Activated naive CD8-positive, alpha-beta T cell treated with anti-CD3 and anti-CD28 coated beads, Interleukin-2, amount 50 U/mL, for 16 hours (primary cell): ENCODE measurements at places on chromosomes 12 and 14.

DNA sequence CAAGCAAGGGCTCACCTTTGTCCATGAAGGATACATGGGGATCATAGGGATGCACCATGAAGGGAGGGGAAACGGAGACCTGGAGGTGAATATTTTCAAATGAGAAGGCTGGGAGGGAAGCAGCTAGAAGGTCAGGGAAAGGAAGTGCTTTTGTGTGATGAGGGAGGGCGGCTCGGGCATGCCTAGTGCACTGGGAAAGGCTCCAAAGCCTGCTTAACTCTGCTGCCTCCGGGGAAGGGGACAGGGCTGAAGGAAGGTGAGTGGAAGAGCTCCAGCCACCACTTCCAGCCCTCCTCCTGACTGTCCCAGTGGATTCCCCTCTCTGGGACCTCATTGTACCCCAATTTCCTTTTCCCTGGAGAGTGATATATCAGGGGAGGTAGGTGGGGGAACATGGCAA is 149.4 kb upstream of the PRMT8 start:
- DNase-seq: no peak

- DNase-seq: no peak
Measured at GRCh38 chr14:23639048-23639890, 3.1 kb downstream of the DHRS2 start.

GRCh38 chr12:85484387-85484786 is 204.4 kb downstream of the ALX1 start:
- DNase-seq: no peak

GRCh38 chr14:22264759-22265158 is 324.3 kb downstream of the DAD1 start:
- no peak for DNase-seq

GRCh38 chr12:48824112-48824511 is 5.8 kb downstream of the CACNB3 start:
- DNase-seq: no peak

DNA sequence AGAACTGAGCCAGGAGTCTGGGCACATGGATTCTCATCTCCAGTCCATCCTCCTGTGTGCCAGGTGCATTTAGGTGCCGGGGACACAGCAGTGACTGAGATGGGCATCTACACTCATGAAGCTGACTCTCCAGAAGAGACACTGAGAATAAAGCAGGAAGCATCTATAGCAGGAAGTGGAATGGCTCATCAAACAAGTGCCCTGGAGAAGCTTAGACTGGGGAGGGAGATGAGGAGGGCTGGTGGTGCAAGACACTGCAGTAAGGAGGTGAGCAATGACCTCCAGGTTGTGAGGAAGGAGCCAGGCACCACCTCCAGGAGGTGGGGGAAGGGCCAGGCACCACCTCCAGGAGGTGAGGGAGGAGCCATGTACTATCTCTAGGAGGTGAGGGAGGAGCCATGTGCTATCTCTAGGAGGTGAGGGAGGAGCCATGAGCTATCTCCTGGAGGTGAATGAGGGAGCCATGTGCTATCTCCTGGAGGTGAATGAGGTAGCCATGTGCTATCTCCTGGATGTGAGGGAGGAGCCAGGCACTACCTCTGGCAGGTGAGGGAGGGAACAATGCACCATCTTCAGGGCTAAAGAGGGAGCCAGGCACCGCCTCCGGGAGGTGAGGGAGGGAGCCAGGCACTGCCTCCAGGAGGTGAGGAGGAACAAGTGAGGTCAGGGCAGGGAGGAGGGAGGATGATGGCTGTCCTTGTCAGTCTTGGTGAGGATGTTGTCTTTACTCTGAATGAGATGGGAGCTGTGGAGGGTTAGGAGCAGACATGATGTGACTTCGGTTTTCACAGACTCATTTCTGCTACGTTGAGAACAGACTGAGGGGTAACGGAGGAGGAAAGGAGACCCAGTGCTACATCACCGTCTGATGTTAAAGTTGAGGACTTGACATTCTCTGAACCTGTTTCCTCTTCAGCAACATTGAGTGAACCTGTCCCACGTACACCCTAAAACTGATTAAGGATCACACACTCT is 961.9 kb upstream of the TMEM132C start:
- no peak for DNase-seq

DNA sequence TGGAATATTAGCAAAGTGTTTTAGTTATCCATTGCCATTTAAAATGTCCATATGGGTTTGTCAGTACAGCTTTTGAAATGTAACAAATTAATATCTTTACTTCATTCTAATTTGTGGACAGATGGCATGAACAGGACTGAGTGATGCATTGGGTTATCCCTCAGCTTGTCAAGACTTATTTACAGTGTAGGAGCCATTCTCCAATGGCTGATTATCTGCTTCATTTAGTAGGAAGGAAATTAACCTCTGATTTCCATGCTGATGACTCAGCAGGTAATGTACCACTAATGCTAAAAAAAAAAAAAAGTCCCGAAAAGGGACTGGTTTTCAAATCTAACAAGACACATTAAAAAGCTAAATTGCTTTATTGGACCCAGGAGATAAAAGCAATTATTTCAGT is 1149.0 kb upstream of the USP15 start:
- no peak for DNase-seq
